ENCODE measurements at places on chromosomes 7 and 10. TPM values are rescaled to one million over a fixed set of nuclear protein-coding genes. Genes with fewer than 3 reads are reported as not detected.

The SFRP5 gene
- total RNA-seq, result 0.11 TPM

The THAP5 gene
- 37.3 TPM for total RNA-seq

The NXPH1 gene
- total RNA-seq, result not detected

The TFR2 gene
- total RNA-seq, result 17.7 TPM

The ZPBP gene
- total RNA-seq, result 0.42 TPM

The DIP2C gene
- 0.08 TPM for total RNA-seq

The STAG3 gene
- 6.2 TPM for total RNA-seq

The EPC1 gene
- 26.1 TPM for total RNA-seq

The ZNF438 gene
- 3.1 TPM for total RNA-seq

The MLXIPL gene
- not detected for total RNA-seq

The THSD7A gene
- not detected for total RNA-seq

The GDF2 gene
- total RNA-seq, result not detected

The LDB3 gene
- total RNA-seq, result not detected

The ZNF804B gene
- total RNA-seq, result not detected

The FGL2 gene
- total RNA-seq, result 2.1 TPM

The SH3PXD2A gene
- 8.6 TPM for total RNA-seq

The TASOR2 gene
- 75.6 TPM for total RNA-seq

The CDHR3 gene
- 0.44 TPM for total RNA-seq

The USP54 gene
- 11.6 TPM for total RNA-seq

The EPO gene
- 0.15 TPM for total RNA-seq

The FANK1 gene
- total RNA-seq, result 0.63 TPM

The ITIH5 gene
- not detected for total RNA-seq

Measured in activated CD8-positive, alpha-beta memory T cell treated with anti-CD3 and anti-CD28 coated beads for 36 hours (primary cell).